NCI-H748 treated with DMSO at 0.1 percent for 48 hours (cell line): ENCODE measurements at places on chromosomes 7 and 10.

- no peak for DNase-seq
Observed at GRCh38 chr7:75969182-75969581, 25.2 kb downstream of the TMEM120A start.

- DNase-seq = no peak
Observed at GRCh38 chr7:148939128-148939755, 55.2 kb upstream of the EZH2 start.

DNA sequence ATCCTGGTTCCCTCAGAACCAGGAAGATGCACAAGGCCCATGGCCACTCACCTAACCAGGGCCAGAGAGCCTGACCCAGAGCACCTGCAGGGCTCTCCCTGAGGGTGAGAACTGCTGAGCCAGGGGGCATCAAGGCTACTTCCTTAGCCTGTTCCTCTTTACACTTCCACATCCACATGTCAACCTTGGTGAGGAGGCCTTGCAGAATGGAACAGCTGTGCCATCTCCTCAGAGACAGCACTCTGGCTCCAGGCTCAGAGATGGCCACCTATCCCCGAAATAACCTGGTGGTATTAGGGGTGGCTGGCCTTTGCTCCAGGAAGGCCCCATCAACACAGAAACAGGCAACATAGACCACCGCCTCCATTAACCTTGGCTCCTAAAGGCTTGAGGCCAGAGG lies 473.0 kb downstream of the RPS24 start:
- DNase-seq = no peak

DNA sequence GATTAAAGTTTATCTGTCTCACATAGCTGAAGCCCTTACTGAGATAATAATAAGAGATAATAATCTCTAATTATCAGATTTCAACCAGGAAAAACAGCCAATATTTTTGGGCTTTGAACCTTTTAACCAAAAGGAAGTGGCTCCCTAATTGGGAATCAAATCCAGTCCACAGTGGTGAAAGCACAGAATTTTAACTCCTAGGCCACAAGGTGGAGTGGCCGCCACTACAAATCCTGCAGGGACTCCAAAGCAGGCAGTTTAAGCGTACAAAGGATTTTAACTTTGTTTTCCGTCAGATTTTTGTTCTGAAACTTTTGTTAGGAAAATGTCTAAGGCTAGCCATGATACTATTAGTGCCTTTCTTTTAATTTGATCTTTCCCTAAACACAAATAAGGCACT lies 99.6 kb upstream of the CCNY start:
- DNase-seq = no peak

DNA sequence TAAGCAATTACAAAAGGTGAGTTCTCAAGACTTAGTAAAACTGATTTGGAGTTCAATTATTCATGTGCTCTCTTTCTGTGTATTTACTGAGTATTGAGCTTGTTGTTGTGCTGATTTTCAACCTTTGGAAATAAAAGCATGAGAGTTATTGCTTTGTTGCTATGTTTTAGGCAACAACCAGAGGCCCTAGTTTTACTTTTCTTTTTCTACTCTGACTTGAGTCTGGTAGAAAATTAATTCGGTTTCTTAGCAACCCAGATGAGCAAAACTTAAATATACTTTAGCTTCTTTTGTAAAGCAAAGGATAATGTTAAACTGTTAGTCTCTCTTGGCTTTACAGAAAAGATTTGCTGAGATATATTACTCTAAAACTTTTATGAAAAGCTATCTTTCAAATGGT lies 66.4 kb upstream of the SCIN start:
- DNase-seq = no peak

DNA sequence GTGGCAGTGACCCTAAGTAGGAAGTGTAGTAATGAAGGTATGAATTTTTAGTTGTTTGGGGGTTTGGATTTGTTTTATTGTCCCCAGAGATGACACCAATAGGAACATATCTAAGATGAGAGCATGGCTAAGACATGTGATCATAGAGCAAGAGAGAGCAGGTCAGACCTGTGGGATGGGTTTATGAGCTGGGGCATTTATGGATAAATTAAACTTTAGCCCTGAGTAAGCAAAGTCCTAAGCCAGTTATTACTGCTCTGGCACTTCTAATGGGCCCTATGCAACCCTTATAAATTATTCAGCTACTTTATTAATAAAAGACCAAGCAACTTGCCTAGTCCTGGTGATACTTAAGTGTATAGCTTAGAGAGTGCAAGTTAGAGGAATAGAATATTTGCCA lies 85.1 kb downstream of the LRRC4 start:
- no peak for DNase-seq

- DNase-seq = no peak
Observed at GRCh38 chr7:19056305-19056704, 61.1 kb downstream of the TWIST1 start.

GRCh38 chr10:75694790-75695189 lies 263.4 kb downstream of the LRMDA start:
- DNase-seq = no peak

DNA sequence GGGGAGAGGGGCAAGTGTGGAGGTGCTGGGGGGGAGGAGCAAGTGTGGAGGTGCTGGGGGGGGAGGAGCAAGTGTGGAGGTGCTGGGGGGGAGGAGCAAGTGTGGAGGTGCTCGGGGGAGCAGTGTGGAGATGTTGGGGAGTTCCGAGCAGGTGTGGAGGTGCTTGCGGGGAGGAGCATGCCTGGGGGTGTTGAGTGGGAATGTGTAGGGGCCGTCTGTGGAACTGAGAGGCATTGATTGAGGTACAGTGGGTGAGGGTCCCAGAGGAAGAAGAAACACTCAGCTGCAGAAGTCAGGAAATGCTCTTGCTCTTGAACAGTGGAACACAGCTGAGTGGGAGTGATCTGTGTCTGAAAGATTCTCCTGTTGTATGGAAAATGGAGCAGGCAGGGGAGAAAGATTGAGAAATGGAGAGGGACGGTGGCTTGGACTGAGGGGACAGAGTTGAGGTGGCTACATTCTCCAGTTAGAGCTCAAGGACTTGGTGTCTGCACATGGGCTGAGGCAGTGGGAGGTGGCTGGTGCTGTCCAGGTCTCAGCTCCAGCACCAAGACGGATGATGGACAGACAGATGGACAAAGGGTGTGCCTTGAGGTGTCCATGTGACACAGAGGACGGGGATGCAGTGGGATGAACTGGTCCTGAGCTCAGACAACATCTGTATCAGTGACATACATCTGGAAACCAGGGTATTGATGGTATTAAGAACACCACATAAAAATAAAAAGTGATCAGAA lies 25.2 kb upstream of the NCAPG2 start:
- no peak for DNase-seq

- DNase-seq = no peak
Observed at GRCh38 chr7:4792537-4793126, 17.2 kb downstream of the AP5Z1 start.

GRCh38 chr10:106508950-106509349 lies 655.6 kb downstream of the SORCS1 start:
- no peak for DNase-seq

GRCh38 chr7:77827999-77828398 lies 29.4 kb downstream of the PHTF2 start:
- DNase-seq = no peak

GRCh38 chr7:21175714-21176113 lies 252.2 kb upstream of the SP4 start:
- no peak for DNase-seq

DNA sequence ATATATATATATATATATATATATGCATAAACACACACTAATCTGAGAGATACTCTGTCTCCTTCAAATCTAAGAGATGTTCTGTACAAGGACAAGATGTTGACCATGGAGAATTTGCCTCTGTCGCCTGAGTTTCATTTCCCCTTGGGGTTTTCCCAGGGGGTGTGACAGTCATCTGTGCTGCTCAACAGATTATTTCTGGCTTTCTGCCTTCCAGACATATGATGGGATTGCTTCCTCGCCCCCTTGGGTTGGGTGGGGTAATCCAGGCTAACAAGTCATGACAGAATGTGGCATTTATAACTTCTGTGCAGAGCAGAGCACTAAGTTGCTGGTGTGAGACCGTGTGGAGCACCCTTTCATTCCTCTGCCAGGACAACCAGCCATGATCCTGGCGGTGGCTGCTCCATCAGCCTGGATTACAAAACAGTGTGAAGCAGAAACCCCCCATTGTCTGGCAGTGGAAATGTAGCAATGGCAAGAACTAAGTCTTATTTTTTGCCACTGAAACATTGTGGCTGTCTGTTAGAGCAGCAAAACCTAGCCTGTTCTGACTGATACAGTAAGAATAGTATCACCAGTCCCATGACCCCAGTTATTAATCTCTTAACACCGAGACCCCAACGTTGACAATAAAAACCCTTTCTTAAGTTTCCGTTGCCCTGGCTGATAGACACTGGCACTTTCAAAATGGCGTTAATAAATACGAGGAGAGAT lies 13.7 kb upstream of the USP6NL start:
- no peak for DNase-seq

- no peak for DNase-seq
Observed at GRCh38 chr10:105743343-105744056, 1102.4 kb downstream of the SORCS3 start.

GRCh38 chr7:69845721-69846495 lies 247.6 kb downstream of the AUTS2 start:
- peak; percentile 86 for DNase-seq

DNA sequence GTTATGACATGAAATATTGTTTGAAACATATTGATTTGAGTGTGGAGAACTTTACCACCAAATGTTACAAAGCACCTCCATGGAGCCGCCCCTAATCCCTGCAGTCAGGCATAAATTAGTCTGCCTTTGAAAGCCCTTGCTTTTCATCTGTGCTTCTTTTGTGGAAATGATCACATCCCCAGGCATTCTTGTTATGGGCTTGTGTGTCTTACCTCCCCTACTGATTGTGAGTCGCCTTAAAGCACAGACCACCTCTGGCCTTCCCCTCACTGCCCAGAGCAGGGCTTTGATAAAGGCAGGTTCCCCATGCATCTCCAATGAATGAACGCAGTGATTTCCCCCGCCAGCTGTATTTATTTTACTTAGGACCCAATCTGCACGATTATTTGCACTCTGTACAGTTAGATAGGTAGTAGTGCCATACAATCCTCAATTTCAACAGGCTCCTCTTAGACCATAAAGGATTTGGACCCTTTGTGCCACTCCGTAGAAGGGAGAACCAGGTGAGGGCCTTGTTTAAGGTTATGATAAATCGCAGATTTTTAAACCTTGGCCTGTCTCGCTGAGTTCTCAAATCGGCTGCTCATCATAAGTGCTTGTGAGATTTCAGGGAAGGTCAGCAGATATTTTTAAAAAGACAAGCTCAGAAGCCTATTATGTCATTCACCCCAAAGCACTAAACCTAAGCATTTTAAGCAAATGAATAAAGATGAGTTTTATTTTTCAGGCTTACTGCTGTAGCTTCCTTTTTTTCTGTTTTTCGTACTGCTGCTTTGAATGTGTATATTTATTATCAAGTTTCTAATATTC lies 107.8 kb downstream of the CUBN start:
- peak; percentile 51 for DNase-seq

DNA sequence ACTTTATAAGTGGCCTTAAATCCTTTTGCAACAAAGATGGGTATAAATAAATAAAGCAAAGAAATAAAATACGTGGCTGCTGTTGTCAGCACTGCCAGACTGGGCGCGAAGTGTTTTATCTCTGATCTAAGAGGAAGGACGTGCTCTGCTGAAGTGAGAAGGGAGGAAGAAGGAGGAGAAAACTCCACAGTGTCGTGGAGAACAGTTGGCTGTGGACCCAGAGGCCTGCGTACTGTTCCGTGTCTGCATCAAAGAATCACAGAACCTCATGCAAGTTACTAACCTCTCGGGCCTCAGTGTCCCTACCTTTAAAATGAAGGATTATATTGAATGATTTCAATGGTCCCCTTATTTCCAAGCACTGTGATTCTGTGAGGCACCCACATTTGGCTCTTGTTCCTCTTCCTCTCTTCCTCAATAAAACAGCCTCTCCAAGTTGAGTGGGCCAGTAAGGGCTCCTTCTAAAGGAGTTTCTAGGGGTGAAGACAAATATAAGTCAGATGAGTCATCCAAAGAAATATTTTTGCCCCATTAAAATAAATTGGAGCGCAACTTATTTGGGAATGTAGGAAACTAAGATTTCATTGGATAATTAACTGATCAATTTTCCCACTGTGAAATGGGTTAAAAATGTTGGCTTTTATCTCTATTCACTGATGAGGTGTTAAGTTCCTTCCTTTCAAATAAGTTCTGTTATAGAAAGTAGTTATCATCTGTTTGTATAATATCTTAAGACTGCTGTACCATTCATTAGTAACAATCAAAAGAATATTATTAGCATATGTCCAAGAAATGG lies 126.9 kb upstream of the EFCAB10 start:
- DNase-seq = no peak

- no peak for DNase-seq
Observed at GRCh38 chr10:64344211-64344610, 823.0 kb downstream of the REEP3 start.

- DNase-seq = no peak
Observed at GRCh38 chr10:132097609-132098377, 32.0 kb downstream of the JAKMIP3 start.

- DNase-seq = no peak
Observed at GRCh38 chr10:98463976-98464754, 17.4 kb upstream of the HPS1 start.

- DNase-seq = no peak
Observed at GRCh38 chr7:28077616-28078015, 103.0 kb downstream of the JAZF1 start.

DNA sequence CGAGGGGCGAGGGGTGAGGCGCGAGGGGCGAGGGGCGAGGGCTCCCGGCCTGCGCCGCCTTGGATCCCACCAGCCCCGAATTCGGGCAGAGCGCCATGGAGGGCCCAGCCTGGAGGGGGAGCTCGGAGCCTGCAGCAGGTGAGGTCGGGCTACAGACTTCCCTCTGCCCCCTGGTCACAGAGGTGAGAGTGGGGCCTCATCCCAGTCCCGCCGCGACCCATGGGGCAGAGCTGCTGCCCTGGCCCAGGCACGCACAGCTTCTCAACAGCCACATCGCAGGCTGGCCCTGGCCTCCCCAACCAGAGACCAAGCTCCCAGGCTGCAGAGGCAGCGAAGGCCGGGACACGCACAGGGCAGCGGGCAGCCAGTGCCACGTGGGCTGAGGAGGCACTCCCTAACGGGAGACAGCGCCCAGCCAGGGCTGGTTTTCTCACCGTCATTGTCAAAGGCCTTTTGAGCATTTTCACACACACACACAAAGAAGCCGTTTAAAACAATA lies 191.8 kb downstream of the PTPRN2 start:
- DNase-seq = no peak

DNA sequence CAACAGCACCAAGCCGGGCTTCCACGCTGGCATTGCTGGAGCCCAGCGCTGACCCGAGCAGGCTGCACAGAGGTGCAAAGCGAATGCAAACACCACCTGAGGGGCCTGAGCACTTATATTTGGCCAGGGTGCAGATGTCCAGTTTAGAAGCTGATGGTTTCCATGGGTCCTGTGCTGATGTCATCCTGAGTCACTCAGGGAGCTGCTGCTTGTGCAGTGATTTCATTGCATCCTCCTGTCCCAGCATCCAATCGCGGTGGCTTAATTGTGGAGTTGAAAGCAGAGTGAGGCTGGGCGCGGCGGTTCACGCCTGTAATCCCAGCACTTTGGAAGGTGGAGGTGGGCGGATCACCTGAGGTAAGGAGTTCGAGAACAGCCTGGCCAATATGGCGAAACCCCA lies 410.2 kb upstream of the KLF6 start:
- DNase-seq = no peak
